ENCODE measurements at places on chromosomes 5 and 9.

- no peak for DNase-seq
Measured at GRCh38 chr9:3263698-3264097, 262.1 kb downstream of the RFX3 start.

DNA sequence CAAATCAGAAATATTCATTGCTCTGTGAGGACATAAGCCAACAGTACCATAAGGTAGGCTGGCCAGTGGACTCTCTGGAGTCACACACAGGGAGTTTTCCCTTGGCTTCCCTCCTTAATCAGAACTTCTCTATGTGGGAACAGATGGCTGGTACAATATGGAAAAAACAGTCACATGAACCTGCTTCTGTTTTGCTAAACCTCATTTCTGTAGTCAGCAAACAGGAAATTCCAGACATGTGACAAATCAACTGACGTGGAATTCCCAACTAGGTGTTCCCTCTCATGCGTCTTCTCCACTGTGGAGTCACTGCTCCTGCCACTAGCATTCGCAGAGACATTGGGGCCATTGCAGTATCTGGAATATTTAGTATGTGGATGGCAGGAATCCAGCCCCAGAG lies 617.6 kb downstream of the KIF4B start:
- no peak for DNase-seq

DNA sequence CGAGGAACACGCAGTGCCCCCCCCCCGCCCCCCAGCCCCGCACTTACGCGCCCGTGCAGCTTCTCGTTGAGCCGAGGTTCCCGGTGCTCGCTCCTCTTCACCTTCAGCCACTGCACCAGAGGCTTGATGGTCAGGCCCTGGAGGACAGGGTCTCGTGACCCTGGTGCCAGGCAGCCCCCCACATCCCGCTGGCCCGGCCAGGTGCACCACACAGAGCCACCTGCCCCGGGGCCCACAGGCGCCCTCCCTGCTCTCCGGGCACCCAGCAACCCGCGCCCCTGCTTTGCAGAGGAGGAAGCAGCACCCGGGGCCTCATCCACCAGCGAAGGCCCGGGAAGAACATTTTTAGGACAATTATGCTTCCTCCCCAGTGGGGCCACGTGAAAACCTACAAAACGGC lies 39.0 kb downstream of the EXOC3 start:
- DNase-seq = no peak

GRCh38 chr9:29717631-29718030 lies 2144.3 kb upstream of the C9orf72 start:
- DNase-seq = no peak

DNA sequence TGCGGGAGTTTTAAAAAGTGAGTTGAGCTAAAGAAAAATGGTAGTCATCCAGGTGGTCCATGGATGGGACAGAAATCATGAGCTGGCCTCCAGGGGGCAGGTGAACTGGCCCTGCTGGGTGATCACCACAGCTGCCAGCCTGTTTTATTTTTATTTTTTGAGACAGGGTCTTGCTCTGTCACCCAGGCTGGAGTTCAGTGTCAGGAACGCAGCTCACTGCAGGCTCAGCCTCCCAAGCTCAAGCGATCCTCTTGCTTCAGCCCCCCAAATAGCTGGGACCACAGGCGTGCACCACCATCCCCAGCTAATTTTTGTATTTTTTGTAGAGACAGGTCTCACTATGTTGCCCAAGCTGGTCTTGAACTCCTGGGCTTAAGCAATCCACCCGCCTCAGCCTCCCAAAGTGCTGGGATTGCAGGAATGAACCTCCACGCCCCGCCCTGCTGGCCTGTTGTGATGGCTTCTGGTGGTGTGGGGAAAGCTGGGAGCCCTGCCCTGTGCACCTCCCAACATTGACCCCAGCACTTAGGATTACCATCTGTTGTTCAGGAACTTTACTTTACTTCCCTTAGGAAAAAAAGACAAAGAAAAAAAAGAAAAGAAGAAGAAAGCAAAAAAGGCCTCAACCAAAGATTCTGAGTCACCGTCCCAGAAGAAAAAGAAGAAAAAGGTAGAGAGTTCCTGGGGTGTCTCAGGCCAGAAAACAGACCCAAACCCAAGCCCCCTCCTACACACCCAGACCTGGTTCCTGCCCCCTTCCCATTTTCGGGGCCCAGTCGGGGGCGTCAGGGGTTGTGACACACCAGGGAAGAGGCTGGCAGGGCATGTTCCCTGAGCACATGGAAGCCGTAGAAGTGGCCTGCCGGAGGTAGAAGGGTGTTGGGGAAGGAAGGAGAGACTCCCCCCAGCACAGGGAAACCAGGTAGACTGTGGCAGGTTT lies 14.7 kb downstream of the CD74 start:
- DNase-seq = no peak

DNA sequence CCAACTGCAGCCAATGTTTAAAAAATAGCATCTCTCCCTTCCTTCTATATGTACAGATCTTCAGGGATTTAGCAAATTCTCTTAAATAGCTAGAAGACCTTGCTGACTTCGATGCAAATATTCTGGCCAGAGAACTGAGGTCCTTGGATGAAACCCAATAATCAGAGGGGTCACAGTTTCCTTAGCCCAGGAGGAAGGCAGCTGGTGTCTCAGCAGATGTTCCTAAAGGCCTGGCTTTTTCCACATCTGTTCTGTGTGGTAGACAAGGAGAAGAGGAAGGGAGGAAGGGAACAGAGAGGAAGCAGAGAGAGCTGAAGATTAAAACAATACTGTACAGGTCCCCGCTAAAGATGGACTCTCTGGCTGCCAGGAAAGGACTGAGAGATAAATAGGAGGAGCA lies 33.1 kb downstream of the BOD1 start:
- DNase-seq = no peak

DNA sequence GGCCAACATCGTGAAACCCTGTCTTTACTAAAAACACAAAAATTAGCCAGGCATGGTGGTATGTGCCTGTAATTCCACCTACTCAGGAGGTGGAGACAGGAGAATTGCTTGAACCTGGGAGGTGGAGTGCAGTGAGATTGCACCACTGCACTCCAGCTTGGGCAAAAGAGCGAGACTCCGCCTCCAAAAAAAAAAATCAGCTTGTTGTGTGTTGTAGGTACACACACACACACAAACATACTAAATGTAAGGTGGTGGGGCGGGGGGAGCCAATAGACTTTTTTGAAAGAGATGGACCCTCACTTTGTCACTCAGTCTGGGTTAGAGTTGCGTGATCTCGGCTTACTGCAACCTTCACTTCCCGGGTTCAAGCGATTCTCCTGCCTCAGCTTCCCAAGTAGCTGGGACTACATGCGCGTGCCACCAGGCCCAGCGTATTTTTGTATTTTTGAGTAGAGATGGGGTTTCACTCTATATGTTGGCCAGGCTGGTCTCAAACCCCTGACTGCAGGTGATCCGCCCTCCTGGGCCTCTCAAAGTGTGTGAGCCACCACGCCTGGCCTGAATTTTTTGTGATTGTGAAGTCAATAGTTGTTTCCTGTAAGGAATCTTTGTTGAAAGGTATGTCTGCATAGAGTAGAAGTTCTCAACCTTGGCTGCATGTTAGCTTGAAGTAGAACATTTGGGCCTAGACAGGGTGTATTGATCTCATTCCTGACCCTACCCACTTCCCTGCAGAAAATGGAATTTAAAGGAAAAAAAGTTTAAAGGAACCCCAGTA lies 13.7 kb downstream of the NPM1 start:
- DNase-seq = no peak

Data from stimulated activated CD4-positive, alpha-beta T cell treated with anti-CD3 and anti-CD28 coated beads, Interleukin-1b, Interleukin-23, amount 100 ng/mL, for 4 hours (primary cell).